Stimulated activated CD4-positive, alpha-beta T cell treated with anti-CD3 and anti-CD28 coated beads, Interleukin-15, amount 100 ng/mL, for 48 hours (primary cell): ENCODE measurements at places on chromosomes 12 and 14.

GRCh38 chr12:21384261-21384660 is 11.6 kb downstream of the IAPP start:
- no peak for DNase-seq

GRCh38 chr12:54439096-54439495 is 20.0 kb upstream of the ITGA5 start:
- DNase-seq, result no peak

DNA sequence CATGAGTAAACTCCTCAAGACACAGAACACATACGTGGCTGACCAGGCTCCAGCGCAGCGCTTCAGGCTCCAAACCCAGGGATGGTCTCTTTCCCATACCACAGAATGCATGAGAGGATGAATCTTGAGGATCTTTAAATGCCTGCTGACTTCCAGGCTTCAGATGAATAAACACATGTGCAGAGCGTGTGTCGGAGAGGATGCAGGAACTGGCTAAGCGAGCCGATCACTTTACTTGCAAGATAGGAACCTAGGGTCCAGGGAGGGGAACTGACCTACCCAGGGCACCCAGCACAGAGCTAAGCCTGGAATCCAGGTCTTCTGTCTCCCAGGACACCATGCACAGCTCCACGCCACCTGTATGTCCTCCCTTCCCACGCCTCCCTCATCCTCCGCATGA is 209.8 kb downstream of the BCL11B start:
- DNase-seq, result no peak

- DNase-seq, result no peak
These were observed 79.0 kb downstream of the PITPNM2 start for GRCh38 chr12:123071857-123072256.

DNA sequence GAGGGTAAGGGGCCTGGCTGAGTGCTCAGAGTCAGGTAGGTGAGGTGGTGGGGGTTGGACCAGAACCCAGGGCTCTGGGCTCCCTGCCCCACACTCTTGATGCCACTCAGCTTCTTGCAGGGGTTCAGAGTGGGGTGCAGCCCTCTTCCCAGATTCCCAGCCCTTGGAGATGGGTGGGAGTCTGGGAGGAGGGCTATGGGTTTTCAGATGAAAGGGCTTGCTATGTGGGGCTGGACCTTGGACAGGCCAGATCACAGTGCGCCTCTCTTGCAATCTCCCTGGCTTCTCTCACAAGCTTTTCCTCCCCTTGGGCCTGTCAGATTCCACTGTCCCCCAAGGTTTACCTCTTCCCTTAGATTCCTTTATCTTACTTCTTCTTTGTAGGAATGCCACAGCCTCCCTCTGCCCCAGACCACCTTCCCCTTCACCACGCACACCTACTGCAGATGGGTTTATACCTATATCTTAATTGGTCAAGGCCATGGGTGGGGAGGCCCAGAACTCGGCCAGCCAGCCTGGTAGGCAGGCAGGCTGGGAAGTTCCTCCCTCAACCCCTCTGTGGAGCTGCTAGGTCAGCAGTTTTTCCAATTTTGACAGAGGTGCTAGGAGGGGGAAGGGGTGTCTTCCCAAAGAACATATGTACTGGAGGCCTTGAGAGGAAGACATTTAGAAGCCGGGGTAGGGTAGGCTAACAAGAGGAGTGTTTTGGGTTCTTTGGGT is 1.4 kb downstream of the NYNRIN start:
- DNase-seq, result no peak

GRCh38 chr12:51320695-51321320 is 3.2 kb downstream of the BIN2 start:
- no peak for DNase-seq

DNA sequence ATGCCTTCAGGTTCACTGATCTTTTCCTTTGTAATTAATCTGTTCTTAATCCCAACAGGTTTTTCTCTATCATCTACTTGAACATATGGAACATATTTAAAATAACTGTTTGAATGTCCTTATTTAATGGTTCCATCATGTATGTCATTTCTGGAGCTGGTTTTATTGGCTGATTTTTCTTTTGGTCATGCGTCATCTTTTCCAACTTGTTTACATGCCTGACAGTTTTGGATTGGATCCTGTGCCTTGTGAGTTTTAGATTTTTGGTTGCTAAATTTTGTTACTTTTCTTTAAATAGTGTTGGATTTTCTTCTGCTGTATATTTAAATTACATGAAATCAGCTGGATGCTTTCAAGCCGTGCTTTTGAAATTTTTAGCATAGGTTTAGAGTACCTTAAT is 237.3 kb upstream of the DAAM1 start:
- DNase-seq, result no peak

GRCh38 chr12:75606151-75606550 is 94.7 kb upstream of the KRR1 start:
- DNase-seq, result no peak

GRCh38 chr12:132063491-132063890 is 80.6 kb downstream of the DDX51 start:
- DNase-seq, result no peak

DNA sequence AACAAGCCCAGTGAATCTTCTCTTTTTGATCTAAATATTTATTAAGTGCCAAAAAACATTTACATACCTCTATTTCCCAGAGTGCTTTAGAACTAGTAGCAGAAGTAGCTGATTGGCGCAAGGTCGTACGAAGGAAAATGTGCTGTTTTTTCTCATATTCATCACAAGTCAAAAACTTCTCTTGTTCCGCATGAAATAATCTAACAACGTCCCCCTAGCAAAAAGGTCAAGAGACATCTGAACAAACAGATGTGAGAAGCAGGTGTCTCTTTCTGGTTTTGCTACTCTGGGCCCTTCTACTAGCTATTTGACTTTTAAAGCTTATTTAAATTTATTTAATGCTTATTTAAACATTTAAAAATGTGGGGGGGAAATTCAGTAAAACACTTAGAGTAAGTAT is 117.8 kb downstream of the ITPR2 start:
- DNase-seq, result no peak

GRCh38 chr12:43638806-43639205 is 86.8 kb upstream of the ADAMTS20 start:
- DNase-seq, result no peak

GRCh38 chr14:94929354-94929753 is 159.4 kb upstream of the GSC start:
- no peak for DNase-seq

GRCh38 chr14:77478796-77479195 is 19.8 kb downstream of the ISM2 start:
- DNase-seq, result no peak

GRCh38 chr14:105063056-105063455 is 2.2 kb downstream of the GPR132 start:
- no peak for DNase-seq

DNA sequence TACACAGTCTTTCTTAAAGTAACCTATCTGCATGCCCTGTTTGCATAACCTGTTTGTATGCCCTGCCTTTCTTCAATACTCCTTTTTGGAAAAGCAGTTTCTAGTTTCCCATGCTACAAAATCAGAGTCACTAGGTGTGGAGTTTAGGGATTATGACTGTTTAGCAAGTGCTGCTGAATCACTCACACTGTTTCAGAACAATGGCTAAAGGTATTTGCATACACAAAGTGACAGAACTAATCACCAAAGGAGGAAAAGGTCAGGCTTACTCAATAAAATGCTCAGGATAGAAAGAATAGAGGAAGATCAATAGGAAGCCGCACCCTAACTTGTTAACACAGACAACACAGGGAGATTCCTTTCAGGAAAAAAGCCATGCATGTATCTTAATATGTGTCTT is 19.4 kb downstream of the EGLN3 start:
- DNase-seq, result no peak

- no peak for DNase-seq
These were observed 7.6 kb upstream of the NUMB start for GRCh38 chr14:73465823-73466532.

GRCh38 chr14:62718629-62719028 is 326.6 kb downstream of the KCNH5 start:
- no peak for DNase-seq

GRCh38 chr12:67989184-67989920 is at the start of gene IFNG-AS1:
IFNG-AS1 (plus strand) TSS chr12:67989447.
- no peak for DNase-seq

DNA sequence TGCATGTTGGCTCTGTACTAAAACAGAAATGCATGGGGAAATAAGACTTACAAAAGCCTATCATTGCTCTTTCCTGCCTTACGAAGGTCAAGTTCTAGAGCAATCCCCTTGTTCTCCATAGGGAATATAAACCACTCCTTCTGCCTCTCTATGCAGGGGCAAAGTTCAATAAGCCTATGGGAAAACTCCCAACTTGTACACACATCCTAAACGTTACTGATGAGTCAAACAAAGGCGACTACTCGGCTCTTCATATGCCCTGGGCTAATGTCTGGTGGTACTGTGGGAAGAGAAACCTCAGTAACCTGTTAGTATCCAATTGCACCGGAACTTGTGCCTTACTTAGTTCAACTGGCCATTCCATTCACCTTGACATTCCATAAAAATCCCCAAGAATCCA is 32.7 kb downstream of the PRMT8 start:
- DNase-seq, result no peak

GRCh38 chr14:101466456-101467180 is 94.7 kb upstream of the DIO3 start:
- no peak for DNase-seq

DNA sequence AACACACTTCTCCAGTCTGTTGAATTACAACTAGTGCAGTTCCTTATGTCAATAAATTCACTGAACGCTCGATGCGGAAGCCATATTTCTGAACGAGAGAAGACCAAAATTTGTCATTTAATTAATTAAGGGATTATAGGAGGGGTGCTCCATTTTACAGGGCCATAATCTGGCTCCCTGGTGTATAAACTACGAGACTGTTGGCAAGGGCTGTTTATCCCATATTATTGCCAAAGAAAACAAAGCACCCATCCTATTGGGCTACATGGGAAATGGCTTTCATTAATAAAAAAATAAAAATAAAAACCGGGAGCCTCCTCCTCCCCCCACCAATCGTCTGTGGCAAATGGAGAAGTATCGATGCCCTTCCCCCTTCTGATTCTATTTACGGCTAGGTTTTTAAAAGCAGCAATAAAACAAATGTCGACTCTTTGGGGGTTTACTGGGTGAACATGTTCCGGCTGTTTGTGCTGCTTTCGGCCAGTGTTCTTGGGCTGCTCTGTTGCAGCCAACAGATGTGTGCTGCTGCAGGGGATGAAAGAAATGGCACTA is 24.8 kb downstream of the ATF7 start:
- no peak for DNase-seq

DNA sequence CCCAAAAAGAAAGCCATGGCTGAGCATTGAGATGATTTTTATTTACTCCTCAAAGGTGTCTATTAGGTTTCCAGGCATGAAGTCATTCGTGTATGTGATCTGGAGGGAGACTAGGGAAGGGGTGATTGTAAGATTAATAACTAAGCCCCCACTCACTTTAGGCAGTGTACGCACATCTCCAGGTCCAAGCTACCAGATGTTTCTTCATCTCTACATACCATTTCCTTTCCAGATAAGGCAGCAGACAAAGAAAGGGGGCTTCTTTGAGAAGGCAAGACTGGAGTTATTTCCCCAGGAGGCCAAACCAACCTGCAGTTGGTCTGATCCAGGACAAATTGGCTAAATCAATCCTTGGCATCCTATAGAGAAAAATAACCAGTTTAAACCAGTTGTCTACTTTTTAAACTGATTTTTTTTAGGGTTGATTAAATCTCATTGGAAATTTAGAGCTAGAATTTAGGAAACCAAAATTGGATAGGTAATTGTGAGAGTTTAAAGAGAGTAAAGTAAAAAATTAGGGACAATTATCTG is 3.9 kb downstream of the HOXC13 start:
- DNase-seq, result no peak

DNA sequence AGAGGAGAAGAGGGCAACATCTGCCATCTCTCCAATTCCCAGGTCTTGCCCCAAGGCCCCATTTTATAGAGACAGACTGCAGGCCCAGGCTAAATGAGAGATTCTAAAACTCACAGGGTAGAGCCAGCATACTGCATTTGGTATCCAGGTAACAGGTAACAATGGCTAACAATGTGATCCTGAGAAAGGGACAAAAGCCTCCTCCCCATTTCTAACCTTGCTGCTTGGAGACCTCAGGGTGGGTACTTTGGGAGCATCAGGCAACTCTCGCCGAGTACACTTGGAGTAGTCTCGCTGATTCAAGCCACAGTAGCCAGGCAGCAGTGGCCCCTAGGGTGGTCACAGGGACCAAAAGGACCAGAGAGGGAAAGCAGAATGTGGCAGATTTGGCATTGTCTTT is 162.6 kb upstream of the PLEKHA5 start:
- no peak for DNase-seq

GRCh38 chr14:45426685-45427282 is 173.8 kb upstream of the MIS18BP1 start:
- DNase-seq, result no peak

DNA sequence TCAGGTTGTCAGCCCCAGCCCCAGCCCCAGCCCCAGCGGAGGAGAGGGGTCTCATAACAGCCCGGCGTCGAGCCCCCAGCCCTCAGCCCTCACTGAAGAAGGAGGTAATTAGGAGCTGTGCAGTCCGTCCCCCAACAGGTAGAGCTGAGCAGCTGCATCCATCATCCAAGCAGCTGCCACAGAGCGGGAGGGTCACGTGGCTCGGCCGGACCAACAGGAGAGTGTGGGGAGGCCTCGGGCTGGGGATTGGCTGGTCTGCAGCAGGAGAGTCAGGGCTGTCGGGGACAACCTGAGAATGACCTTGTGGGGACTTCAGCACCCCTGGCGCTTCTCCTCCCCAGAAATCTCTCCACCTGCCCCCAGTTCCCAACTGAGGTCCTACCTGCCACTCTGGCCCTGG is 29.6 kb downstream of the SMUG1 start:
- DNase-seq, result peak; percentile 15

DNA sequence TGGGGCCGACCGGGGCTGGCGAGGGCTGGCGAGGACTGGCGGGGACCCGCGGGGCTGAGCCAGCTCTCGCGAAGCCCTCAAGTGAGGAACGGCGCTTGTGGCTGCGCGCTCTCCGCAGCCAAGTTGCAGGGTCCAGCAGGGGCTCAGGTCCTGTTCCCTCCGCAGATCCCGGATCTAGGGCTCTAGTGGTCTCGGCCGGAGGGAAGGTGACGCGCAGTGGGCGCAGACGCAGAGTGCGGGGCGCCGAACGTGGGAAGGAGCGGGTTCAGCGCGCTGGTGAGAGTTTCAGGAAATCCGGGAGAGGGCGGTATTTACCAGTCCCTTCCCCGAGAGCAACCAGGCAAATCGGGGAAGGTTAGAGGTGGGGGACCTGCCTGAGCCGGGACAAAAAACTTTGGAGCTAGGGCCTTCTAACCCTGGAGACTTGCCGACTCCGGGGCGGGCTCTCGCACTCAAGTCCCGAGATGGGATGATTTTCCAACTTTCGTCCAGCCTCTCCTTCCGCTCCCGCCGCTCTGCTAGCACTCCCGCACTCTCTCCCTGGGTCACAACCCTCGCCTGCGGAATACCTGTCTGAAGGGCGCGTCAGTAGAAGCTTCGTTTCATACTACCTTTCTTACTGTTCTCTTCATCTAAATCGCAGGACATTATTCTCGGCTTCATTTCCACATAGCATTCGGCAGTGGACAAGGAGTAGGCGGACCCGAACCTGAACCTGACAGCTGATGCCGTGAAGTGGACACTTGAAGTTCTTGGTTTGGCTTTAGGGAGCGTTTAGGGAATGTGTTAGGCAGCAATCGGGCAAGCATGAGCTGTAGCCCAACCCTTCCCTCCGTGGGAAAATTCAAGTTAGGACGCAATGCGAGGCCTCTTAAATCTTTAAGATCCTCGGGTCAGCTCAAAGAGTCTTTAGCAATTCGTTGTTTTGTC is 13.6 kb upstream of the PAX9 start:
- no peak for DNase-seq
